ENCODE measurements at places on chromosomes 2 and 18.

DNA sequence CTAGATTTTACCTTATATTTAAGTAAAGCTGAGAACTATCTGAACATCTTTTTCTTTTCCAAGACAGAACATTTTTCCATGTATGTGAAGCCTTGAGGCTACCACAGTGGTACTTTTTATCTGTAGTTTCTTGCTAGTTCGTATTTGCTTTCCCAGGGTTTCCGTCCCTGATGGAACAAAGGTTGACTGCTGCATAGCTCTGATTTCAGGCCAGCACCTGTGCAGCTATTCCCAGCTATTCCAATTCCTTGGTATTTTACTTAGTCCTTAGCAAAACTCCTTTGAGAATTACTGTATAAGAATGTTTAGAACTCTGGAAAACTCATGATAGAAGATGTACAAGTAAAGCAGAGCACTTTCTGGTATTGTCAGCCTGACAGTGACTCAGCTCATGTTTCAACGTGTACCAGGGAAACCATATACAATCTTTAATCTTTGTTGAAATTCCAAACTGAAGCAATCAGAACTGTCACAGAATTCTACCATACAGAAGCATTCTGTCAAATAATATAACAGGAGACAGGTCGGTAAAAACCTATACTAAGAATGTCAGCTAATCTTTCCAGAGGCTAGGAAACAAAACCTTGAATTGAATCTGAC, 162.2 kb downstream of the PKP4 start:
- no peak for DNase-seq

GRCh38 chr2:652881-653480, 24.2 kb downstream of the TMEM18 start:
- no peak for DNase-seq

GRCh38 chr2:184769023-184769422, 170.7 kb downstream of the ZNF804A start:
- DNase-seq, result no peak

GRCh38 chr2:104938231-104938941, 84.5 kb downstream of the POU3F3 start:
- peak; percentile 53 for DNase-seq

- DNase-seq, result no peak
Measured at GRCh38 chr18:32661486-32662299, 111.1 kb downstream of the KLHL14 start.

GRCh38 chr2:80058562-80058961, 246.0 kb downstream of the LRRTM1 start:
- DNase-seq, result no peak

GRCh38 chr18:5052491-5052890, 144.6 kb downstream of the AKAIN1 start:
- no peak for DNase-seq

DNA sequence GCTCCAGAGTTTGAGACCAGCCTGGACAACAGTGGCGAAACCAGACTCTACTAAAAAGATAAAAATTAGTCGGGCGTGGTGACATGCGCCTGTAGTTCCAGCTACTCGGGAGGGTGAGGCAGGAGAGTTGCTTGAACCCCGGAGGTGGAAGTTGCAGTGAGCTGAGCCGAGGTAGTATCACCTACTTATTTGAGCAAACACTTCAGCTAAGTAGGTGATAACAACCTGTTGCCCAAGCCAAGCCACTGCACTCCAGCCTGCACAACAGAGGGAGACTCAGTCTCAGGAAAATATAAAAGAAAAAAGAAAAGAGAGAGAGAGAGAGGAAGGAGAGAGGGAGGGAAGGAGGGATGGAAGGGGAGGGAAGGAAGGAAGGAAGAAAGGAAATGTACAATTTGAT, 21.3 kb downstream of the FER1L5 start:
- no peak for DNase-seq

Measured in GM13976 (cell line).